ENCODE measurements at places on chromosomes 6 and 20. TPM values are rescaled to one million over a fixed set of nuclear protein-coding genes. Genes with fewer than 3 reads are reported as not detected.

The FABP7 gene
- not detected for total RNA-seq

The EPPIN gene
- not detected for total RNA-seq

The SLPI gene
- total RNA-seq: not detected

The IPCEF1 gene
- 0.31 TPM for total RNA-seq

The LY6G5C gene
- 5.0 TPM for total RNA-seq

The UTRN gene
- 144 TPM for total RNA-seq

GRCh38 chr6:291697-292505, at the start of gene DUSP22:
TSS of gene DUSP22 (plus strand) at chr6:292487. CDS start at chr6:292540, 53 bp downstream.
- peak; percentile 96 for DNase-seq

DNA sequence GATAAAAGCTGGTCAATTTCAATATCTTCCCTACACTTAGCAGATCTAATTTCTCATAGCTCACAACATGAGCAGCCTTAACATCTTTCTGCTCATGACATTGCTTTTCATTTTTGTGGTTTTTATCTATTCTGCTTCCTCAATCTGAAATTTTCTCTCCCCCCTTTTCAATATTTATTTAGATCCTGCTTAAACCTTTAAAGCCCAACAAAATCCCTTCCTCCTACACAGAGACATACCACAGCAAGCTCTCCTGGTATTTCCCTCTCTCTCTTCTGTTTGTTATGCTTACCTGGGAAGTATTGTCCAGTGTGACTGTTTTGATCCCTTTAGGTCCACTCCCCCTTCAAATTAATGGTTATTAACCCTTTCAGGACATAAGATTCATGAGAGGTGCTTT, 582.5 kb downstream of the RFPL4B start:
- DNase-seq: no peak

- DNase-seq: no peak
Observed at GRCh38 chr20:60408435-60408834, 450.2 kb downstream of the CDH26 start.

- peak; percentile 38 for DNase-seq
Observed at GRCh38 chr6:2866171-2866846, 24.6 kb upstream of the SERPINB1 start.

DNA sequence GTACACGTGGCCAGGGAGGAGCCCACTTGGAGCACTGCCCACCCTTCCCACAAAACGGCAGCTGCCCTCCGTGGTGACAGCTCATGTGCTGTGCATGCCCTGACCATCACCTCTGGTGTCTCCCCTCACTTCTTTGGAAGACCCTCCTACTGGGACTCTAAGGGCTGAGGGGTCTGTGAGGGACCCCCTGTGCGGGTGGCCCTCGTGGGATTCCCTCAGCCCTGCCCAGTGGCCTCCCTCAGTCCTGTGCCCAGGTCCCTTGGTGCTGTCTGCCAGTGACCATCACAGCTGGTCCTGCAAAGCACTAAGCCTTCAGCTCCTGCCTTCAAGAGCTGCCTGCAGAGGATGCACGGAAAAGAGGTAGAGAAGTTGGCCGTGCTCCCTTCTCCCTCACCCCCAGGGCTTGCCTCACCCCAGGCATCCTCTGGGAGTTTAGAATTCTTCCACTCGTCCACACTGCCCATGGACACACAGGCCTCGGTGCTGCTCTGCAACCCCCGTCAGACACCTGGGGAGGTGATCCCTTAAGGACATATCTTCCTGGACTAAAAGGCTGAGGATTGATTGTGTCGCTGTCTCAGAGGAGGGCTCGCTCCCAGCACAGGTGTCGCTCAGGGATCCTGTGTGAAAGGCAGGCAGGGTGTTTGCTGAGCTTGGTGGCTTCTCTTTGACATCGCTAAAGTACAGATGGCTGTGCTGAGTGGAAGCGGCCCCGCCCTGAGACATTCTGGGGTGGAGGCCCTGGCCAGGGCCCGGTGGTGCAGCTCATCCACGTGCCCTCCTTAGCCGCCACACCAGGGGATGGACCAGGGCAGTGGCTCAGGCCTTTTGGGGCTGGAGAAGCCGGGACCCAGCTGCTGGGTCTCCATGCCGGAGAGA, 119.5 kb upstream of the FRMD1 start:
- DNase-seq: peak; percentile 57

DNA sequence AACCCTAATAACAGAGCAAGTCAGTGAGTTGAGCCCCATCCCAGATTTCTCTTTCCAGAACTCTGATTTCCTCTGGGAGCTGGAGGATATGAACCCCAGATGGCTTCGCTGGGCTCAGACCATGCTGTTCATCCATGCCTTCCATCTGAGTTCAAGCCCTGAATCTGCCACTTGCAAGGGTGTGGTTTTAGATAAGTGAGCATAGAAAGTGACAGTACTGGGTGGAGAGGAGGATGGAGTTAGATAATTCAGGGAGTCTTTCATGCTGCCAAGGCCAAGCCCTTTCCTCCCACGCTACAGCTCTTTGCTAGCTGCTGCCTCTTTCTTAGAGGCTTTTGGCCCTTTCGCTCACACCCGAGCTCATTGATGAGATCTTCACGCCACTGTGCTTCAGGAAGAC, 57.2 kb upstream of the MAFB start:
- peak; percentile 23 for DNase-seq

- DNase-seq: no peak
Observed at GRCh38 chr6:17182961-17183360, 81.1 kb downstream of the STMND1 start.

- DNase-seq: no peak
Observed at GRCh38 chr6:54084231-54084630, 27.0 kb upstream of the MLIP start.

GRCh38 chr6:131292145-131292938, 157.1 kb downstream of the AKAP7 start:
- DNase-seq: no peak

DNA sequence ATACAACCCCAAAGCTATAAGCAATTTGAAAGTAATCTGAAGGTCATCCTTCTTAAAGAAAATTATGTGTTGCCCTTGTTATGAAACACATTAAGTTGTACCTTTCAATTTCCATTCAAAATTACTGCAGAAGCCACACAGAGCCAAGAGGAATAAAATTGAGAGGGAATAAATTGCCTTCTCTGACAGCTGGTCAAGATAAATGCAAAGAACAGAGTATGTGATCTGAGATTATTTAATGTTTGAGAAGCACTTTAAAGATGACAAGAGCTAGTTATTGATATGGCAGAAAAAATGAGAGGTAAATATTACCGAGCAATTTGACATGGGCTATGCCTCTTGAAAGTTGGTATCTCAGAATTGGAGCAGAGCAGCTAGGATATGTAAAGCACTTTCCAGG, 61.6 kb downstream of the TRDN start:
- no peak for DNase-seq

GRCh38 chr6:75203721-75204120, 2.1 kb downstream of the COL12A1 start:
- no peak for DNase-seq

GRCh38 chr20:32078791-32079190, 26.7 kb downstream of the HCK start:
- no peak for DNase-seq

GRCh38 chr6:90537723-90538258, 49.1 kb downstream of the MAP3K7 start:
- no peak for DNase-seq

DNA sequence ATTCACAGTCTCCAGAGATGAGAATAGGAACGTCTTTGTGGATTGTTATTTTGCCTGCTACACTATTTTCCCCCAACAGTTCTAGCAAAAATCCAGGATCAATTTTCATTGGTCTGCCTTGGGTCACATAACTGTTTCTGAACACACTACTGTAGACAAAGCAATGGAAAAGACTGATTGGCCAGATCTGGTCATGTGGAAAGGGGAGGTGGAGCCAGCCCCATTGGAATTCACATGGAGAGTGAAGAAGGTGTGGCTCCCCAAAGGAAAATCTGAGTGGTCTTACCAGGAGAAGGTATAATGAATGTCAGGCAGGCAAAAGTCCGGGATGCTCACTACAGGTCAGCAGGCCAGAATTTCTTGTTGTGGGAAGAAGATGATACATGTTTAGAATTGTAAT, 9.5 kb upstream of the TP53RK start:
- no peak for DNase-seq

DNA sequence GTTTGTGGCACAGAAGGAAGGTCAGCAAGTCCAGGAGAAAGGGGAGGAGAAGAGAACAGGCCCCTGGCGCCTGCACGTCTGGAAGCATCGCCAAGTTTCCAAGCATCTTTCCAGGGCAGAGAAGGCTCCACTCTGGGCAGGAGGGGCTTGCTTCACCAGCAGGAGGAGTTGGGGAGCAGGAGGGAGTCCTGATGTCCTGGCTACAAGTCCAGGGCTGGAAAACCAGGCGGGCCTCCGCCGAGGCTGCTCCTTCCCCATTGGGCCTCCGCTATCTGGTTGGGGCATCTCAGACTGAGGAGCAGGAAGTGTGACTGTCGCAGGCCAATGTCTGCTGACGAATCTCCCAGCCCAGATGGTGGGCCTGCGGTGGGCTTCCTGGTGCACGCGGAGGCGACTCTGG, 421.9 kb downstream of the PREX1 start:
- no peak for DNase-seq
